ENCODE measurements at places on chromosomes 4 and X.
A peak's percentile ranks its signal among the peaks of the same experiment; 100 is the strongest.

- DNase-seq = no peak
Measured at GRCh38 chr4:47776353-47776752, 61.5 kb downstream of the CORIN start.

DNA sequence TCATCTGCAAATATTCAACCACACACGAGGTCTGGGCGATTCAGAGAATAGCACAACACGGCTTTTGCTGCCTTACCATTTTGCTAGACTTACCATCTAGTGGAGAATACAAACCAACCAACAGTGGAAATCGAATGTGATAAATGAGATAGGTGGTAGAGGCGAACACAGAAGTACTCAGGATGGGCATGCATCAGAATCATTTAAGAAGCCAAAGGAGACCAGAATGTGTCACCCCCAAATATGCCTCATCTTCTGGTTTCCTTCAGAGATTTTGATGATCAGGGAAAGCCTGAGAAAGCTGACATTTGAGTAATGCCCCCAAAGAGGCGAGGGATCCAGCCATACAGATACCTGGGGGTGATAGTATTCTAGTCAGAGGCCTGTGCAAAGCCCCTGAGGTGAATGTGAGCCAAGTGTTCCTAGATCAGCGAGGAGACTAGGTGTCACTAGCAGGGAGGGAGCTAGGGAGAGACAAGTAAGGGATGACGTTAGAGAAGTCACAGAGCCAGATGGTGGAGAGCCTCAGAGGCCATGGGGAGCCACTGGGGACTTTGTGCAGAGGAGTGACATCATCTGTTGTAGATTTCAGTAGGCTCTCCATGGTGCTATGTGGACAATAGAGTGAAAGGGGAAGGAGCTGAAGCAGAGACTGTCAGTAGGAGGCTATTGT lies 1.7 kb downstream of the MTMR1 start:
- no peak for DNase-seq

DNA sequence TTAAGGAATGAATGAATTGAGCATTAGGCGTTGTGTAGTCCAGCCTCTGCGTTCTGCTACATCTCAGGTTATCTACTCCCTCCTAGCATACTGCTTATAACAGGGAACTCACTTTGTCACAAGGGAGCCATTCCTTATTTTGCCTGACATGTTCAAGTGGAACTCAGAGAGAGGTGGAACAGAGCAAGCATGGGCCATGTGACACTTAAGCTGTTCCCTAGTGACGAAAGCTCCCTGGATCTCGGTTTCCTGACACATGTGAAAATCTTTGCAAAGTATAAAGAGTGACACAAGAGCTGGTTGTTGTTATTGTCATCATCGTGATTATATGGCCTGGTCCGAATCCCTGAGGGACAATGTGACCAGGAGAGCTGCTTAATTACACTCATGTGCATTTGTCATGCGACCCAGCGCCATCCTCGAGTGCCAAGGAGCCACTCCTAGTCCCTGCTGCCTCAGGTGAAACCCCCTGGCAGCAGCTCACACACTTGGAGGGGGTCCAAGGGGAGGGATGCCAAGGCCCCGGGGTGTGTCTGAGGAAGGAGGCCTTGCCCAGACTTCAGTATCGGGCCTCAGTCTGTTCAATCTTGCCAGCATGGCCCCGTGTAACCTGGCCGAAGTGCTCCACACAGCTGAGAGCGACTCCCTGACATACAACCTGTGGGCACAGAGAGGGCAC lies 98.5 kb upstream of the MAP3K15 start:
- no peak for DNase-seq

- no peak for DNase-seq
Measured at GRCh38 chrX:2446815-2447214, 54.0 kb downstream of the DHRSX start.

GRCh38 chr4:153655928-153656327 lies 28.2 kb upstream of the TLR2 start:
- DNase-seq = no peak

DNA sequence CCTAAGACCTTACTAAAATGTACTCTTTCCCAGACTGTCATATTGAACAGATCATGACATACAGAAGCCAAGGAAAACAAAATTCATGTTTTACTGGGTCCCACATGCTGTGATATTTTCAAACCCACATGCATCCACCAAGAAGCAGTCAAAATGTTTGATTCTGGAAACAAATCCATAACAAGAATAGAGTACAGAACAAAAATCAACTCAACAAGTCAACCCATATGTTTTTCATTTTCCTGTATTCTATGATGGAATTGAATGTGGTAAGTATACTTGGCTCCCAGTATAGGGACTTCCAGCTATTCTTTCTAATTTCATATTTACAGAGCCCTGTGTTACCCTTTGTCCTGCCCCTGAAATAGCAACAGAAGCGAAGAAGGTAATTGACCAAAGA lies 106.8 kb downstream of the COL25A1 start:
- no peak for DNase-seq

GRCh38 chr4:125390727-125391126 lies 76.0 kb downstream of the FAT4 start:
- no peak for DNase-seq

DNA sequence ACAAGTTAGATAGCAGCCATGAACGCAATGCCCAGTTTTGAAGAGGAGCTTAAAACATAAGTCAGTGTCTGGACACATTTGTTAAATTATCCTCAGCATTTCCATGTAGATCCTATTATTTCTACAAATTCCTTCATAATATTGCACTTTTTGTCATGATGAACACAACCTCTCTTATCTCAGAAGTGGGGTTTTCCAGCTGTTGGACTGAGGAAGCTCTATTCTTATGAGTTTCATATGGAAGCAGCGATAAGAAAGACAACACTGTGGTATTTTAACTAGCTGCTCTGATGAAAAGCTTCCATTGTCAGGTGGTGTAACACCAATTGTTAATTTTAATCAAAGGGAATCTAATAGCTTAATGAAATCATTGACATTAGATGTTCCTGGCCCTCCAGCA lies 308.7 kb downstream of the GBA3 start:
- no peak for DNase-seq

DNA sequence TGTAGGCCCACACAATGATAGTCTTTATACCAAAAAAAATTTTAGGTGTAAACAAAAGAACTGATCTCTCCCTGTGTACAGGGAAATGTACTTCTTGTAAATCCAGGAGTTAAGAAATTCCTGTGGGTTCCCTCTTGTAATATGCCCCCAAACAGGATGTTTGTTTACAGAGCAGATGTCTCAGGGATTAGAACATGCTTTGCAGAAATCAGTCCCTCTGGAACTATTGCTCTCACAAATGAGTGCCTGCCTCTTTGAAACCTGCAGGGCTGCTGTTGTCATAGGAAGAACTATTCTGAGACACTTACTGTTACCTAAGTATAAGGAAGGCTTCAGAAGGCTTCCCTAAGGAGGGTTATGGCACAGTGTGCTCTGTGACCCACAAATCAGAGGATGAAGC lies 35.6 kb downstream of the PAK3 start:
- no peak for DNase-seq

DNA sequence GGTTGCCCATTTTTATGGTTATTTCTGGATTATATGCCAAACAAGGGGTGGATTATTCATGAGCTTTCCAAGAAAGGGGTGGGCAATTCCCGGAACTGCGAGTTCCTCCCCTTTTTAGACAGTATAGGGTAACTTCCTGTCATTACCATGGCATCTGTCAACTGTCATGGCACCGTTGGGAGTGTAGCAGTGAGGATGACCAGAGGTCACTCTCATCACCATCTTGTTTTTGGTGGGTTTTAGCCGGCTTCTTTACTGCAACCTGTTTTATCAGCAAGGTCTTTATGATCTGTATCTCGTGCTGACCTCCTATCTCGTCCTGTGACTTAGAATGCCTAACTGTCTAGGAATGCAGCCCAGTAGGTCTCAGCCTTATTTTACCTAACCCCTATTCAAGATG lies 57.6 kb downstream of the SH3KBP1 start:
- DNase-seq = no peak

- no peak for DNase-seq
Measured at GRCh38 chrX:14010566-14010965, 19.1 kb downstream of the GEMIN8 start.

DNA sequence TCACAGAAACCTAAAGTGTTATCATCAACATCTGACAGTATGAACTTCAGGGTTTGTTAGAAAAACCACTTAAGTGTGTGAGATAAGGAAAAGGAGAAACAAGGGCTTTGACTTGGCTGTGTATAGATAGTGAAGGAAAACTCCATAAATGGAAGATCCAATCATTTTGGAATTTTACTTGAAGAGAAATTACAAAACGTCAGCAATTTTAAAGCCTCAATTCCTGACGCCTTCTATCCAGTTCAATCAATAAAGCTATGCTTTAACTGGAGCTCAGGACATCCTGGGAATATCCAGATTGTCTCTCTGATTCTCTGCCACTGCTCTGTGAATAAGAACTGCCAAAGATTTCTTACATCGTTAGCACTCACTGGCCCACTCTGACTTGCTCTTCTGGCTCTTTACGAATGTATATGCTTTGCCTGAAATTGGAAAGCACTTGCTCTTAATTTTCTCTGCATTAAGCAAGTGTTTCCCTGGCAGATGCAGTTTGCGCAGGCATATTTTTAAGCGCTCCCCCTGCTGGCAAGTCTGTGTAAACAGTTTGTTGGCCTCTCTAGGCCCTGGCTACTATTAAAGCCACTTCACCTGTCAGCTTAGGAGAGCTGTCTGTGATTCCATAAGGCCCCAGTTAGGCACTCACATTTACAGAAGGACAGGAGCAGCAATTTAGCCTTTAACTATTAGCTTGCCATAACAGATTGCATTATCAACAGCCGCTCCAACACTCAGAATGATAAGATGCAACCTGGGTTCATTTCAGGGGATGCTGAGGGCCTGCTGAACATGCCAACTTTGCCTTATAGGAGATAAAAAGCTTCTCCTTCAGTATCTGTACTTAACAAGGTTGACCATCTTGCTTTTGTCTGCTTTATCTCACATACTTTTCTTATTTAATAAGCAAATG lies 251.4 kb upstream of the DDX53 start:
- peak; percentile 11 for DNase-seq

- DNase-seq = no peak
Measured at GRCh38 chr4:26863512-26863911, 2.9 kb downstream of the STIM2 start.

DNA sequence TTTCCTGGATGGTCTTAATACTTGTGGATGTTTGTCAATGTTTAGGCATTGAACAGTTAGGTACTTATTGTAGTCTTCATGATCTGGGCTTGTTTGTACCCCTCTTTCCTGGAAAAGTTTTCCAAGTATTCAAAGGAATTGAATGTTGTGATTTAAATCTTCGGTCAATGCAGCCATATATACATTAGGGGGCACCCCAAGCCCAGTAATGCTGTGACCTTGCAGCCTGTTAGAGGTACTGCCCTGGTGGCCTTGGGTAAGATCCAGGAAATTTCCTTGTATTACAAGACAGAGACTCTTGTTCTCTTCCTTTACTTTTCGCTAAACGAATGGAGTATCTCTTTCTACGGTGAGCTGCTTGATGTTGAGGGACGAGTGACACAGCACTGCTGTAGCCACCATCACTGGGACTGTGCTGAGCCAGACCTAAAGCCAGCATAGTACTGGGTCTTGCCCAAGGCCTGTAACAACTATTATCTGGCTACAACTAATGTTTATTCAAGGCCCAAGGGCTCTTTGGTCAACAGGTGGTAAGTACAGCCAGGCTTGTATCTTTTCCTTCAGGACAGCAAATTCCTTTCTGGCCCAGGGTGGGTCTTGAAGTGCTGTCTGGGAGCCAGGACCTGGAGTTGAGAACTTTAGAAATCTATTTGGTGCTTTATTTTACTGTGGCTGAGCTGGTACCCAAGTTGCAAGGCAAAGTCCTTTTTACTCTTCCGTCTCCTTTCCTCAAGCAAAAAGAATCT lies 118.3 kb upstream of the ATOH1 start:
- DNase-seq = no peak

GRCh38 chr4:73895201-73896175 lies 26.3 kb downstream of the CXCL1 start:
- no peak for DNase-seq

DNA sequence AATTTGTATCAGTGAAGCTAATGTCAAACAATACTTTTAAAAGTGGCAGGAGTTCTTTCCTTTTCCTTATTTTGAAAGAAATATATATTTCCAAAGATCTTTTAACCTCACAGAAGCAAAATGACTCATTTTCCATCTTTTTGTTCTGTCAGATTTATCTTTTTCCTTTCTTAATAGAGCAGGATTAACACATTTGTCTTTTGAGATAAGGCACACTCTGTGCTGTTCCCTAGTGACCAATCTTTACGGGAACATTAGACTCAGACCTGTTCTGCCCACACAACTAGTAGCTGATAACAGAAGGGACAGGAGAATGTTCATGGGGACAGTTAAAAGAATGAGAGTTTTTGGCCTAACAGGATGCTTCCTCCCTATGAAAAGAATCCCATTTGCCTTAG lies 381.2 kb downstream of the STPG2 start:
- DNase-seq = no peak

GRCh38 chrX:34884817-34885216 lies 57.8 kb upstream of the FAM47B start:
- no peak for DNase-seq

GRCh38 chr4:147760176-147760575 lies 28.3 kb downstream of the ARHGAP10 start:
- DNase-seq = no peak

DNA sequence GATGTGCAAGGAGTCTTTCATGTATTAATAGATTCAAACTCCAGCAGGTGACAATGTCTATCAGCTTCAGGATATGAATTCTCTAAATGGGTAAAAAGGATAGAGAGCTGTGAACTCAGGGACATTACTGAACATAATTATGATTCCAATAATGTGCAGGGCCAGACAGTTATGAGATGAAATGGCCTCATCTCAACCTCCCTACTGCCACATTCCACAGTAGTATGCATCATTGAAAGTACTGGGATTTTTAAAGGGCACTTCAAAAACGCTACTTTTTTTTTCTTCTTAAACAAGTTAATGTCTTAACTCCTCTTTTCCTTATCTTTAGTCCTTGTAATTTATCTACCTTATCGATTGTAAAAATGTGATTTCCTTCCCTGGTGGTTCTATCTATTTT lies 202.0 kb downstream of the APBB2 start:
- no peak for DNase-seq

DNA sequence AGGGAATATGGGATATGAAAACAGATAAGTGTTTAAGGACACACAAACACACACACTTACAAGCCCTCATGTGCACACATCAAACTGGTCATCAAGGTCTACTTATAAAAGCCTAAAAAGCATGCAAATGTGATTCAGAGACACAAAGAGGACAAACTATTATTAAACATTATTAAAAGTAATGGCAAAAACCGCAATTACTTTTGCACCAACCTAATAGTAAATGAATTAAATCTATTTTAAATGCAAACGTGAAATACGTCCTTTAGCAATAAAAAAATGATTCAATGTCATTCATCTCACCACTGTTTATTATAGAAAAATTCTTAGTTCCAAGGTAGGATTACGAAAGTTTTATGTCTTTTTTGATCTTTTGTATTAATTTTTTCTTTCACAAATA lies 91.1 kb upstream of the ARMCX2 start:
- DNase-seq = no peak

Data from hematopoietic multipotent progenitor cell treated with erythropoietin and hydrocortisone succinate and interleukin-3 and kit ligand, for 17 days (in vitro differentiated cells).